Colonic mucosa (tissue), 4 donors: ENCODE measurements at places on chromosomes 11 and 22.
A peak's percentile ranks its signal among the peaks of the same experiment; 100 is the strongest.

GRCh38 chr11:706957-707816 lies 1.2 kb downstream of the EPS8L2 start:
- DNase-seq = peak; percentile 74

DNA sequence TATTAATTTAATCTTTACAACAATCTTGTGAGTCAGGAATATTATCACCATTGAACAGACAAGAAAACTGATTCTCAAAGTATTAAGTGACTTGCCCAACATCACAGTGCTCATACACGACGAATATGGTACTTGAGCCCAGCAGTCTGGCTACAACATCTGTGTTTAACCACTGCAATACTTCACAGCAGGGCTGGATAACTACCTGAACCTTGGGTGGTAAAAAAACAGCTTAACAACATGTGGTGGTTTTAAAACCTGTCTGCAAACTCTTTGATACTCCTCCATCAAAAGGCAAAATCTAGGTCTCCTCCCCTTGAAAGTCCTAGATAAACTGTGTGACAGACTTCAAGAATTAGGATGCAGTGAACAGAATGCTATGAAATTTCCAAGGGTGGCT lies 424.6 kb upstream of the CADM1 start:
- DNase-seq = no peak

GRCh38 chr11:92107331-92107730 lies 117.3 kb upstream of the FAT3 start:
- DNase-seq = no peak

- DNase-seq = no peak
Observed at GRCh38 chr11:71449596-71449995, 1.4 kb upstream of the DHCR7 start.

- DNase-seq = no peak
Observed at GRCh38 chr11:61071208-61071681, 31.0 kb upstream of the CD5 start.

DNA sequence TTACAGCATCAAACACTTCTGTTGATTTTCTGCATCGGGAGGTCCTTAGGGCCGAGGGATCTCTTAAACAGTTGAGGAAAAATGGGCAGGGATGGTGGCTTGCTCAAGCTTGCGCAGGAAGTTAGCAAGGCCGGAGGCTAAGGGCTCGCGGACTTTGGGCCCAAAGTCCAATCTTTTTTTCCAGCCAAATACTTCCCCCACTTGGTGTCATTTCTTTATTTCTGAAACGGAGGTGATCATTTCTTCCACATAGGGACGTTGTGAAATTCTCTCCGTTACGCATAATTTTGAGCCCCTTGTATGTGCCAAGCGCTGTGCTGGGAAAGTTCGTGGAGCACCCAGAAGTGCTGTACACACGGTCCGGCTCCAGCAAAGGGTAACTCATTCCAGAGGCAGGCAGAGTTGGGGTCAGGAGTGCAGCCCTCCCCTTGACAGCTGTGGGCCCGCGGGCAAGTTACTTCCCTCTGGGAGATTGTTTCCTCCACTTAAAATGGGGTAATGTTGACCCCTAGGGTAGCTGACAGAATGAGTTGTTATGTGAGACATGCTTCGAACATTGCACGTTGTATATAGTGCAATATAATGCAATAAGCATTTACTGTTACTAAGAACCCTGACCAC lies 809 bp downstream of the MIEF1 start:
- no peak for DNase-seq

DNA sequence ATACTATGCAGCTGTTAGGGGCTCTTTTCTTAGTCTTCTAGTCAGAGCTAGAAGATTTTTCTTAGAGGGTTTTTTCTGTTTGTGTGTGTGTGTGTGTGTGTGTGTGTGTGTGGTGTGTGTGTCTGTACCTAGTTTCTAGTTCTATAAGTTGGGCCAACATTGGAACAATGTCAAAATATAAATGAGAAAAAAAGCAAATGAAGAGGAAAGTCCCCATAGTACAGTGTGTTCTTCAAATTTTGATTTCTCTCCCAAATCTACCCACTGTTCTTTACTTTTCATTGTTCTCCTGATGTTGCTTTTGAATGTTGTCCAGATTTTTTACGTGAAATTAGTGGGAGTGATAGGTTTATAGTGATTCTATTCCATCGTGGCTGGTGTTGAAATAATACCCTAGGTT lies 2153.4 kb upstream of the RAG2 start:
- no peak for DNase-seq

DNA sequence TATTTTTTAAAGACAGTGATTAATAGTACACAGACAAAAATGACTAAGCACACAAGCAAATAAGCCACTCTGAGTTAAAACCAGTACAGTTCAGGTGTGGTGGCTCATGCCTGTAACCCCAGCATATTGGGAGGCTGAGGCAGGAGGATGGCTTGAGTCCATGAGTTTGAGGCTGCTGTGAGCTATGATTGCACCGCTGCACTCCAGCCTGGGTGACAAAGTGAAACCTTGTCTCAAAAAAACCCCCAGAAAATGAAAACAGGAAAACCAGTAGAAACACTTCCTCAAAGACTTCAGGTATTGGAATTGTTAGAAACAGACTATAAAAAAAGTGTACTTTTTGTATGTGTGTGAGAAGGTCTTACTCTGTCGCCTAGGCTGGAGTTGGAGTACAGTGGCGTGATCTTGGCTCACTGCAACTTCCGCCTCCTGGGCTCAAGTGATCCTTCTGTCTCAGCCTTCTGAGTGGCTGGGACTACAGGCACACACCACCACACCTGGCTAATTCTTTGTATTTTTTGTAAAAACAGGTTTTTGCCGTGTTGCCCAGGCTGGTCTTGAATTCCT lies 33.0 kb downstream of the PPP6R2 start:
- DNase-seq = no peak

DNA sequence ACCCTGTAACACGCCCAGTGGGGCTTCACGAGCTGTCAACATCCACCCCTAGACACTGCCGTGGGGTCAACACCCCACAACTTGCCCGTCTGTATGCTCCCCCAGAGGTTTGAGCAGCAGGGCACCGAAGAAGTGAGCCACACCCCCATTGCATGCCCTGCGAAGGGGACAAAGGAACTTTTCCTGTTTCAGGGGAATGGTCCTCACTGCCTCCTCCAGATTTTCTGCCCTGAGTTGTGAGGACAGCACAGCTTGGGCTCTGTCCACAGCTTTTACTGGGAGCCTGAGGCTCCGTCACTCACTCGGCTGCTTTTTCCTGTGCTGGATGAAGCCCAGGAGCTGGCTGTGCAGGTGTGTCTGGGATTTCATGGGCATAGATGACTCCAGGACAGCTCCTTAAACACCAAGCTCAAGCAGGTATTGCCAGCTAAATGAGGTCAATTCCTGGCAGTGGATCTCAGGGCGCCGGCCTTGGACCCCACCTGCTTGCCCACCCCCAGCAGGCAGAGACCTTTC lies 40.2 kb upstream of the CCDC188 start:
- no peak for DNase-seq

- DNase-seq = no peak
Observed at GRCh38 chr11:8026982-8027381, 39.8 kb downstream of the EIF3F start.

DNA sequence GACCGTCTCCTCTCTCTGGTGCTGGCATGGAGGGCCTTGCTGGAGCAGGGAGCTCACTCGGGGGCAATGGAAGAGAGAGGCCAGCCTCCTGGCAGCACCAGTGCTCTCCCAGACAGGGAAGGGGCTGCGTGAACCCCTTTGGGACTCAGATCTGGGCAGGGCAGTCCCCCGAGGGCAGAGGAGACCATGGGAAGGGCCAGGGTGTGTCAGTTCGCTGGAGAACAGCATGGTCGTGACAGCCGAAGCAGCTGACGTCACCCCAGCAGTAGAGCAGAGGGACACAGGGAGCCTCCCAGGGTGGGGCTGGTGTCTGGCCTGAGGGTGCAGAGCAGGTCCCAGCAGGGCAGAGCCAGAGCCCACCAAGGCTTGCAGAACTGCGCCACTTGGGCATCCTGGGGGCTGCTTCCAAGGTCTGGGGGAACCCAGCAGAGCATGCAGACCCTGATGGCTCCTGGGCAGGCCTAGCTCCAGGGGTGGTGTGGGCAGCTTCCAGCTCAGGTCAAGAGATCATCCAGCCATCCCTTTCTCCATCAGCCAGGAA lies 71.0 kb upstream of the KCNQ1OT1 start:
- DNase-seq = peak; percentile 11

DNA sequence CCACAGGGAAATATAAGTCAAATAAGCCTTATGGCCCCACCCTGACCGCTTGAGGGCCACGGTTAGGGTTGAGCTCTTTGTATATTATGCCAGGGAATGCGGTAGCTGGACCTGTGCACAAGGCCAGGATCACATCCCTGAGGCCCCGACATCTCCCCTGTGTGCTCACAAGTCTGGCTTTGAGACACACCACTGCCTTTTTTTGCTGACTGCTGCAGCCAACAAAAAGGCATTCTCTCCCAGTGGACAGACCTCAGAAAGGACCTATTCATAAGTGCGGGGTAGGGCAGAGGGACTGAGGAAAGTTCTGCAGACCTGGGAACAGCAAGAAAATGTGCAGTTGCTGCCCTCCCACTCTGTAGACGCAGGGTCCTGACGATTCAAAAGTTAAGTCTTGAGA lies 3.4 kb upstream of the SIDT2 start:
- no peak for DNase-seq

GRCh38 chr11:69257838-69258658 lies 35.9 kb upstream of the MYEOV start:
- no peak for DNase-seq

- DNase-seq = no peak
Observed at GRCh38 chr11:59600234-59600633, 15.3 kb downstream of the OSBP start.

DNA sequence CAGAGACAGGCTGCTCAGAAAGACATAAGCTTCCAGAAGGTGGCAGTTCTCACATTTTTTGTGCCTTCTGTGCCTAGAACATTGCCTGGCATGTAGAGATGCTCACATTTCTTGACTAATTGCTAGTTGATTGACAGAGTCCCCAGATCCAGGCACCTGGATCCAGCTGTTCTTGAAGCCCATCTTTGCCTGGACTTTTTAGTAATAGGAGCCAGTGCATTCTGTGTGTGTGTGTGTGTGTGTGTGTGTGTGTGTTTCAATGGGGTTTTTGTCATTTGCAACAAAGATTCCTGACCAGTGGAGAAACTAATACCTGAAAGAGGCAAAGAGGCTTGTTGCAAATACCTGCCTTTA lies 15.1 kb downstream of the MRGPRF start:
- no peak for DNase-seq

DNA sequence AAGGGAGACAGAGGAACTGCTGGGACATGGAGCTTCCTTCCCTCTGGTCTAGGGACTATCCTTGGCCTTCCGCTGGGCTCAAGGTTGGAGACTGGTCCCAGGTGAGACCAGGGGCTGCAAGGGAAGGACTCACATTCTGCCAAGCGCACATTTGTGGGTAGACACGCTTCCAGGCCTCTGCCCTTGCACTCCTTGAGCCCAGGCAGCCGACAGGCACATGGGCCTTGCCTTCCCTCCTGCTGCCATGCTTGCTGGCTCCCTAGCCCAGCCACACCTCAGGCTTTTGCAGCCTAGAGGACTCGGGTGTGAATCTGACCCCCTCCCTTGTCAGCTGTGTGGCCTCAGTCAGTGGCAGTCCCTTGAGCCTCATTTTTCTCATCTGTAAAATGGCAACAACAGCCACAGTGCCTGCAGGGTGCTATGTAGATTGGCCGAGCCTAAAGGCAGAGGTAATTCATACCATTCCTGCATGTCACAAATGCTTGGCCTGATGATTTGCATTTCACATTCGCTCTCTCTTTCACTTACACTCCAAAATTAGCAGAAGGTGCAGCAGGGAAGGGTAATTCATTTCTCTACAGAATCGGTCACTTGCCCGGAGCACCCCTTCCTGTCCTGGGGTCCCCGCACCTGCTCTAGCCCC lies 57.6 kb upstream of the NECTIN1 start:
- no peak for DNase-seq

DNA sequence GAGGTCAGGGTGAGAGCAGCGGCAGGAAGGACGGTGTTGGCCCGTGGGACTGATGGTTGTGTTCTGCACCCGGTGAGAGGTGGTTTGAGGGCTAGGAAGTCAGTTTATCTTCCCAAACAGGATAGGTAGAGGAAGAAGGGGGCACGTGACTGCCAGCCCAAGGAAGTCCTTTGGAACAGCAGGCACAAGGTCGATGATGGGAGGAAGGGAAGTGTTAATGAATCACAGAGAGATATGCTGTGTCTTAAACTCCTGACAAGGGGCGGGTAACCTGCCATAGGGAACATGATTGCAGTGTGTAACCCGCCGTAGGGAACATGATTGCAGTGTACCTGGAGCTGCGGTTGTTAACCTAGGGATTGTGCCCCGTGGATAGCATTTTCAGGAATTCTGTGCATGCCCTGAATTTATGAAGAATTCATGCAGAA lies 49.0 kb downstream of the PRR5L start:
- peak; percentile 81 for DNase-seq

DNA sequence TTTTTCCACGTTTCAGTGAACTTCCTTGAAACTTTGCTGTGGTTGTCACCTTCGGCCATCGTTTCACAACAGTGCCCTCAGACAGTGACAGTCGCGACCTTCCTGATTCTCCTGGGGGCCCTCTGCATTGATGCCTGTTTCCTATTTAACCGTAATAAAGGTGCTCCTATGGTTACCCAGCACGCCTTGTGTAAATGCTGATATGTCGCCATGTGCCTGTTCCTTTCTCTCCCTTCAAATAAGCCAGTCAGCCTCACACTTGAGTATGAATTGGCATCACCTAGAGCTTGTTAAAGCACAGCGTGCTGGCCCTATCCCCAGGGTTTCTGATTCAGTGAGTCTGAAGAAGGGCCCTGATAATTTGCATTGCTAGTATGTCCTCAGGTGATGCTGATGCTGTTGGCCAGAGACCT lies 104.8 kb downstream of the MICAL2 start:
- no peak for DNase-seq

DNA sequence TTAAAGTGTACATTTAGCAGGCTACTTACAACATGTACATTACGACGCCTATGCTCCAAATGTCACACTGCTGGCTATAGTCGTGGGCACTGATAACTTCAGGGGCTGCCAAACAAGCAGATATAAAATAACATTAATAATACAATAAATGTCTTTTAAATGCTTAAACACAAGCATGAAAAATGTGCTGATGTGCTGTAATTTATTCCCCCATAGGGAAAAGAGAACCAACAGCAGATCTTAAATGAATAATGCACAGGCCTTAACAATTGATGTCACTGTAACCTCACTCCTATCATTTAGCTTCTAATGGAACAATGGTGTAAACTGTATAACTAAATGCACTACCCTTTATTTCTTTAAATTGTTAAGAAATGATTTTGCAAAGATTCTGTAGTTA lies 153.4 kb downstream of the STK33 start:
- DNase-seq = no peak

DNA sequence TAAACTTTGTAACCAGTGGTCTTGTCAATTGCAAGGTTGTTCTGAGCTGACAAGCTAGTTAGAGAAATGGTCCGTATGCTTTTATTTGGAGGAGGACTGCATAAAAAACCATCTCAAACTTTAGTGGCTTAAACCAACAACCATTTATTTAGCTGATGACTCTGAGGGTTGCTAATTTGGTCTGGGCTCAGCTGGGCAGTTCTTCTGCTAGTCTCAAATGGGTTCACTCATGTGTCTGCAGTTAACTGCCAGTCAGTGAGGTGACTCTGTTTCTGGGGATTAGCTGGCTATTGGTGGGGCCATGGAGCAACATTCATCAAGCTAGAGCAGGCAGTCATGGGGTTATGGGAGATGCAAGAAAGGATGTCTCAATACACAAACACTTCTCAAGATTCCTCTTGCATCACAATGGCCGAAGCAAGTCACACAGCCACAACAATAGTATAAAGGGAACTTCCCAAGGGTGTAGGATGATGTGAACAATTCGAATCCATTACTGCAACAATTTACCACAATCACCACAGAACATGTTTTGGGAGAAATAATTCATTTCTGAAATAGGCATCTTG lies 521.9 kb downstream of the INSC start:
- DNase-seq = no peak

GRCh38 chr11:16337421-16338213 lies 18.7 kb downstream of the SOX6 start:
- DNase-seq = no peak
